ENCODE measurements at places on chromosomes 12 and 14. TPM values are rescaled to one million over a fixed set of nuclear protein-coding genes. Genes with fewer than 3 reads are reported as not detected.

GRCh38 chr12:25587346-25587745, 34.3 kb upstream of the LMNTD1 start:
- DNase-seq: no peak

- DNase-seq: no peak
Observed at GRCh38 chr14:72201645-72202044, 269.4 kb downstream of the RGS6 start.

DNA sequence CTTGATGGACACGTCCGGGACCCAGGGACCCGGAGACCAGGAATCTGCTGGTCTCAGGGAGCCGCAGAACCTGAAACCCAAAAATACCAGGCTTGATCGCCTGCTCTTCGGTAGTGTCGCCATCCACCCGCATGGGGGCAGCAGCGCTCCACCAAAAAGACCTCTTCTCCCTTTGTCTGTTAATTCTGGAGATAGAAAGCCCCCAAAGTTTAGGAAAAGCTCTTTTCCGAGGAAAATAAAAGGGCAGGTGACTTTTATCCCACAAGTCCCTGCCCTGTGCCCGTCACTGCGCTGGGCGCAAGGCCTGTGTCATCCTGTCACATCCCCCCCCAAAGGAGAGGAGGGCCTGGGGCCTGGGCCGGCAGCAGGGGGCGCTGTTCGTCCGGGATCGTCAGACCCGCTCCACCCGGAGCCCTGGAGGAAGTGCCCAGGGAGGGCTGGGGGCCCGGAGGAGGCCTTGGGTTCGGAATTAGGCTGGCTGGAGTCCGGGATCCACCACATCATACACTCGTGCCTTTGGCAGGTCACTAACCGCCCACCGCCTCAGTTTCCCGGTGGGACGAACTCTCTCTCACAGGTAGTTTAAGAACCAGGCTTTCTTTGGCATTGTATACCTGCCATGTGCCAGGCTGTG, 31.9 kb downstream of the DAD1 start:
- DNase-seq: peak; percentile 95

DNA sequence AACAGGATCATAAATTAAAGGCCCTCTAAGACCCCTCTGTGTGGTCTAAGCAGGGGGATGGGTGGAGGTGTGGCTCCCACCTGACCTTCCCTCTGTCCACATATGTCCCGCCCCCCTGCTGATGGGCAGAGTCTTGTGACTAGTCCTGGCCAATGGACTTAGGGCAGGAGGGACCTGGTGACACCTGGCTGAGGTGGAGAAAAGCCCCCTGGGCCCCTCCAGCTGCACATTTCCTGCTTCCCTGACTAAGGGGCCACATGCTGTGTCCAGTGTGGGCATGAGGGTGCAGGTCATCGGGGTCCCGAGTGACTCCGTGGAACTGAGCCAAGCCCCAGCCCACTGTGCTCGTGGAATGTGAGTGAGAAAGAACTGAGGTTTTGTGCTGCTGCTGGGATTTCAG, 254.7 kb downstream of the ADGRD1 start:
- no peak for DNase-seq

DNA sequence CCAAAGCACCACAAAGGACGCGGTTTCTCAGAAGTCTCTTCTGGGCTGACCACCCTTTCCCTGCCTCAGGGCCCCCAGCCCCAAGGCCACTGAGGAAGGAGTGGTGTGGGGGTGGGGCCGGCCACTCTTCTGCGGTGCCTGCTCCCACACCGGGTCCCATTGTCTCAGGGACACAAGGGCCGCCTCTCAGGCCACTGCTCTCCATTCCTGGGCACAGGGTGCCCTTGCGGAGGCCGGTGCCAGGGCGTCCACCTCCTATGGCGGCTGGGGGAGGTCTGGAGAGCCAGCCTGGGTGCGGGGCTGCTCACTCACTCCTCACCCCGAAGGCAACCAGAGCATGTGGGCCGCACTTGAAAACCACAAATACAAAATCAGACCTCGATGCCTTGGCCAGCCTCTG, 44.1 kb downstream of the PRIMA1 start:
- no peak for DNase-seq

- no peak for DNase-seq
Observed at GRCh38 chr14:99065551-99065950, 206.4 kb downstream of the BCL11B start.

- DNase-seq: no peak
Observed at GRCh38 chr14:95267306-95267705, 52.4 kb downstream of the CLMN start.

GRCh38 chr12:77553976-77554619, 276.6 kb upstream of the NAV3 start:
- no peak for DNase-seq

DNA sequence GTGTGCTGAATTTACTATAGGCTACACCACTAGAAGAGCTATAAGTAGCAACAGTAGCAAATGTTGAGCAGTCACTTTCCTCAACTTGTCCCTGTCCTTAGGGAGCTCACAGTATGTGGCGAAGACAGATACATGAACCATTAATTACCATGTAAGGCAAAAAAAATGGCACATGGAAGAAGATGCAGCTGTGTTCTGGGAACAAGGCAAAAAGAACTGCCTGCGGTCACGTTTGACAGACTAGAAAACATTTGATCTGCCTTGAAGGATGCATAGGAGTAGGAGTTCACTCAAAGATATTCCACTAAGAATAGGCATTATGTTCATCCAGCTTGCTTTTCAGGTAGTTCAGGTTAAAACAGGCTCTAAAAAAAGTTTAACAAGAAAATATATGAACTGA, 46.5 kb upstream of the IFNG-AS1 start:
- DNase-seq: no peak

- no peak for DNase-seq
Observed at GRCh38 chr12:87967871-87968270, 61.3 kb downstream of the C12orf50 start.

- no peak for DNase-seq
Observed at GRCh38 chr12:95547522-95548055, 3.7 kb downstream of the USP44 start.

DNA sequence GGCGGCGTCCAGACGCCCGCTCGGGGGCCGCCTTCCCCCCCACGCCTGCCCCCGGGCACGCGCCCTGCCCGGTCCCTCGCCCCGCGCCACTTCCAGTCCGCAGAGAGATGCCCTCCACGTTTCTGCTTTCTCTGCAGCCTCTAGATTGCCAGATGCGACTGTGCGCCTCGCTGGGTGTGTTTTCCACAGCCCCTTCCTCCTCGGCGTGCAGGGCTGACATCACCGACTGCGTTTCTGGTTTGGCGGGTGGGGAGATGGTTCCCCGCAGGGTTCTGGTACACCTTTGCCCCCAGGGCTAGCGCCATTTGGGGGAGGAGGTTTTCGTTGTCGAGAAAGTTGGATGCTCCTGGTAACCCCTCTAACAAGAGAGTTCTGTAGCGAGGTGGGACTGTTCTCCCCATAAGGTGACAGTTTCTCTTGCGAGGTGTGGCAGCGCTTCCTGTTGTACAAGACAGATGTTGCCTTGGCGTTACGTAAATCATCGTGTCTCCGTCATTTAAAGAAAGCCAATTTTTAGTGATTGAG, 1.5 kb downstream of the CALM1 start:
- DNase-seq: peak; percentile 71

- no peak for DNase-seq
Observed at GRCh38 chr12:116544656-116545055, 14.5 kb upstream of the MAP1LC3B2 start.

DNA sequence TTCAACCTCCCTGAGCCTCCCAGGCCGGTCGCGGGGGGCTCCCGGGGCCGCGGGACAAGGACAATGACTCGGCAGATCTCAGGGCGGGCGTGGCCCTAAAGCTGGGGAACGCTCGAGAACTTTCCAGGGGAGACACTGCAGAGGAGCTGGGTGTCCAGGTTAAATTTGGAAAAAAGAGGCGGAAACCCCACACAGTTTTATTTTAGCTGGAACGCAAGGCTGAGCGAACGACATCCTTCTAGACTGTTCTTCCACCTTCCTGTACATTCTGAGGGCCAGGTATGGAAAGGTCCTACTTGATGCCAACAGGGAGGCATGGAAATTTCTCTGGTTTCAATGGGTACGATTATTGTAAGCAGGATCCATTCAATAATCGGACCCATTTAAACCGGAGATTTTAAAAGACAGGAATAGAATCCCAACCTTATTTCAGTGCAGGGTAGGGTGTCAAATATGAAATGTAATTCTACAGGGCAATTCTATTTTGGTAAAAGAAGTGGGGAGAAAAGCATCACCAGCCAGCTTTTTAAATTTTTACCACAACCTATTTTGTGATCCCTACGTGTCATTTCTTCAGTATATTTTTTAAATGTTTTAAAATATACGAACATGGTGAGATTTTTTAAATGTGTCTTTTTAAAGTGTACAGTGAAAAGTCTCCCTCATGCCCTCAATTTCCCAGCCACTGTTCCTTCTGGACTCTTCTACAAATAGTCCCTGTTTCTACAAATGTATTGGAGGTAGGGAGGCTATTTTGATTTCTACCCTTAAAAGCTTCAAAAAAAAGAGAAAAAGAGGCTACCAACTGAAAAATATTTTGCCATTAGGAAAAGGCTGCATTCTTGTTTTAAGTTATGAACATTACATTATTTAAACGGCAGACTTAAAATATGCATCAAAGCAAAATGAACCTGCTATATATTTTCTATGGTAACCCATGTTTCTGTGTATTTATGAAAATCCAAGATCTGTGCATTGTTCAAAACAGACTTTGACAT, 1.1 kb upstream of the UBC start:
- peak; percentile 85 for DNase-seq

The PDE3A gene
- polyA plus RNA-seq: 29.9 TPM

The ERBB3 gene
- polyA plus RNA-seq: 6.4 TPM

The FOXG1 gene
- polyA plus RNA-seq: 0.20 TPM

The LMNTD1 gene
- polyA plus RNA-seq: not detected

The PTPRB gene
- 14.3 TPM for polyA plus RNA-seq

The TTC8 gene
- polyA plus RNA-seq: 7.4 TPM

The EGLN3 gene
- polyA plus RNA-seq: 85.6 TPM
